ENCODE measurements at places on chromosomes 3 and 15.

DNA sequence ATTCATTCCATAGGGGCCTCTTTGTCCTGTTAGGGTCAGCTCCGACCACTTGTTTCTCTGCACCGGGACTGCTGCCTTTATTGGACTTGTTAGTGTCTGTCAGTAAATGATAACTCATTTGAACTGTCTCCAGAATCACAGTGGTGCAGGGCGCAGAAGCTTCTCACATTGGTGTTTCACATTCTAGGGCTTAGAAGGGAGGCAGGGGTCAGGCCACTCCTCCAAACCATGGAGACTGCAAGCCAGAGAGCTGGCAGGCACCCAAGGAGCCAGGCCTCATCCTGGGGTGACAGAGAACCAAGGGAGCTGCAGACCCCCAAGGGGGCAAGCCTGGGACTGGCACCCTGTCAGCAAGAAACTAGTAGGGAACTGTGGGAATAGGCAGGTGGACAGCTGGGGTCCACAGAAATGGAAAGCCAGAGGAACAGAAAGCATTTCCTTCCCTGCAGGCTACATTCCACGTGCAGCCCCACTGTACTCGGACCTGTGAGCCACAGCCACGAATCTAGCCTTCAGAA is 49.1 kb downstream of the CCNL1 start:
- no peak for DNase-seq

GRCh38 chr3:133468251-133468721 is 68.4 kb downstream of the BFSP2 start:
- DNase-seq = no peak

- no peak for DNase-seq
Measured at GRCh38 chr15:100041127-100041828, 300.5 kb downstream of the ADAMTS17 start.

GRCh38 chr15:47588958-47589357 is 128.3 kb upstream of the SEMA6D start:
- DNase-seq = no peak

DNA sequence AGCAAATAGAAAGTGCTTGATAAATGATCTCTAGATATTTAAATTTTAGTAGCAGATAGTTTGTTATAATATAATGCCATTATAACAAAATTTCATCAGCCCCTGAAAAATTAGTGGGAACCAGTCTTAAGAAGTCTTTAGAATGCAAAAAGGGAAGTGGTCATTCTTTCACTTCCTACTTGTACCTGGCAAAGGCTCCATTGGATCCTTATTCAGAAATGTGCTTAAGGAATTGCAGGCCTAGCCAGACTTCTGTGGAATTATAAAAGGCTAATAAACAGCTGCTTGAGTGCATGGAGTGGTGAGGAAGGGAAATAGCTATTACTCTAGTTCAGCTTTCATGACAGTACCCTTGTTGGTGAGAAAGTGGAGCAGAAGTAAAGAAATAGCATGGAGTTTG is 24.2 kb downstream of the PPM1L start:
- no peak for DNase-seq

GRCh38 chr3:149969110-149969939 is 1.4 kb downstream of the PFN2 start:
- no peak for DNase-seq

Measured in stimulated activated CD4-positive, alpha-beta T cell treated with anti-CD3 and anti-CD28 coated beads, Interleukin-12 subunit alpha, Interleukin-12 subunit beta, amount 100 ng/mL, for 24 hours (primary cell).